GM13976 (cell line): ENCODE measurements at places on chromosomes 1 and 21.

DNA sequence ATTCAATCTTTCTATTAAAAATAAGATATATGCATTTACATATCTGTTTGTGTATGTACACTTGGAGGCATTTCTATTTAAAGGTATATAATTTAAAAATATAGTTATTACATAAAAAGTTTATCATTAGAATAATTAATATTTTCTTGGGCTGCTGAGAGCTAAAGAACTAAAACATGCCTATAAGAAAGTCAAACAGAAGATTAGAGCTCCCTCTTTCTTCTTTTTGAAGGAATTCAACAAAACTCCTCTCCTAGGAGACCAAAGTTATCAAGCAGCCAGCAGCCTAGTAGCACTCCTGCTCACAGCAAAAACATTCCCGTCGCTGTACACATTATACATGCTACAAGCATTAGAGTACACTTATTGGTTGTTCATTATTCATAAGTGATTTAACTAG, 216.4 kb downstream of the VAV3 start:
- no peak for DNase-seq

- DNase-seq = no peak
Observed at GRCh38 chr1:213250446-213250845, 199.4 kb downstream of the RPS6KC1 start.

GRCh38 chr21:38816400-38816977, 10.8 kb downstream of the ETS2 start:
- DNase-seq = no peak

DNA sequence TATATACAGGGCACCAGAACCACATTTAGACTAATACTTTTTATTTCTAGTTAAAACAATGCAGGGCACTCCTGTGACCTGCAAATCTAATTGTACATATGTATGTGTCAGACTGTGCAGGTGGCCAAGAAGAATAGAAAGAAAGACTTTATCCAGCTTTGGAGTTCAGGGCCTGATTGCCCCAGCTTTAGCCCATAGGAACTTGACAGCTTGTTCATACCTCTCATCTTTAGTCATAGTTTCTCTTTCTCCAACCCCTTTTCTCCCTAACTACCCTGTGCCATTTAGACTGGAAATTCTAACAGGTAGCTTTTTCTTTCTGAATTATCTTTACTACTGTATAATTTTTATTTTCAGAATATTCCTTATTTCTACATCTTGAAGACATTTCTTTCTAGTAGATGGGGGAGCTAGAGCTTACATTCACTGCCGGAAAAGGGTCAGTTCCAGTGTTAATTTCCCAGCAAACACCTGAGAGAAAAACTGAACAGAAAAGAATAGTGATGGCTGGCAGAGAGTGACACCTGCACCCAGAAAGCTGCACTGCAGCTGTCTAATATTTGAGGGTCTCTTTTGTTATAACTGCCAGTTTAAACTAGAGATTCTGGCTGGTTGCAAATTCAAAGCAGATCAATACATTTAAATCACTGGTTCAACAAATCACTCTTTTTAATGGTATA, 8.4 kb downstream of the YBX1 start:
- DNase-seq = no peak

DNA sequence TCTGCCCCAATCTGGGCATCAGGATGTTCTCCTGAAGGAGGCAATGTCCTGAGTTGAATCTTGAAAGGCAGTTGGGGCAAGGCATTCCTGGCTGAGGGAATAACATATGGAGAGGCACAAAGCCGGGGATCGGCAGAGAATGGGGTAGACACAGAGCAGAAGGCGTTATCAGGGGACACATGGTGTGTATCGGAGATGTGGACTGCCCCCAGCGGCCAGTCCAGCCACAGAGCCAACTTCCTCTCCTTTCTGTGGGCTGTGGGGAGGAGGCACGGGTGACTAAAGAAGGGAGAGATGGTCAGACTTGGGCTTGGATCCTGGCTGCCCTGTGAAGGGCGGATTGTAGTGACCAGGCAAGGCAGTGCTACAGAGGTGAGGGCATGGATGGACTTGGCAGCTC, 32.1 kb downstream of the FOXD2 start:
- DNase-seq = no peak

- no peak for DNase-seq
Observed at GRCh38 chr21:42518626-42519025, 5.0 kb downstream of the SLC37A1 start.

GRCh38 chr1:183291802-183292514, 105.9 kb downstream of the LAMC2 start:
- DNase-seq = no peak

- DNase-seq = no peak
Observed at GRCh38 chr1:119682141-119682540, 29.6 kb upstream of the PHGDH start.

DNA sequence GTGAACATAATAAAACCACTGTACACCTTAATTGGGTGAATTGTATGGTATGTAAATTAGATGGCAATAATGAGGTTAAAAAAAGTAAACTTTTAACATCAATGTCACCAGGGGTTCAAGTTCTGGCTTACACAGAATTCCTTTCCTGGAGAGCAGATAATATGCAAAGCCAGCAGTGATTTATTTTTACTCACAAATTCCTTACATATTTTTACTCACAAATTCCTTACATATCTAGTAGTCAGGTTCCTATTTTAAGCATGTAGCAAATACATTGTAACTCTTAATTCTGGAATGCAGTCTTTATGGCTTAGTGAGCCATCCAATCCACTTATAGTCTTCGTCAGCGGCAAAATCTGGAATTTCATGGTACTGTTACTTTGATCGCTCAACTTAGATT, 1.3 kb upstream of the UBE4B start:
- no peak for DNase-seq

DNA sequence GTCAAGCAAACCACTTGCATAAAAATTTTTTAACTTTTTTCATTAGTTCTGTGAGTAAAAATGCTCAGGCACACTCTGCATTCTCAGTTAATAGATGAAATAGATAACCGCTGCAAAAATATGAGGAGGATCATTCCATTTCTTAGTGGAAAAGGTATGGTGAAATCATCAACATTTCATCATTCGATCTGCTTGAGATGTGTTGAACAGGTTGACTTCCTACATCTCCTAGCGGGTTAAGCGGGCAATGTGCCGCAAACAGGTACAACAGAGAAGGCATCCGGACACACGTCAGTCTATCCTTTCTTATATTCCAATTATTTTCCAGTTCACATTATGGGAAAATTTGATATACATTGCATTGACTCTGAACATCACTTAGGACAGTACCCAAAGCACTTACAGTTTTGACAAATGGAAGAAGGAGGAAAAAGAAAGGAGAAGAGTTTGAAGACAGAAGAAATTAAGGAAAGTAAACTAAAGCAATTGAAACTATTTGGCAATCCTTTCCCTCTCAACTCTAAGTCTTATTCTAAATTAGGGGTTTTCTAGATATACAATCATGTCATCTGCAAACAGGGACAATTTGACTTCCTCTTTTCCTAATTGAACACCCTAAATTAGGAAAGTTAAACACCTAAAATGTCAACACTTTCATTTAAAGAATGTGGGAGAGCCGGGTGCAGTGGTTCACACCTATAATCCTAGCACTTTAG, 33.5 kb downstream of the NIBAN1 start:
- no peak for DNase-seq

GRCh38 chr1:71422221-71422620, 341.4 kb upstream of the ZRANB2 start:
- DNase-seq = no peak
